ENCODE measurements at places on chromosomes 4 and X. TPM values are rescaled to one million over a fixed set of nuclear protein-coding genes. Genes with fewer than 3 reads are reported as not detected.

DNA sequence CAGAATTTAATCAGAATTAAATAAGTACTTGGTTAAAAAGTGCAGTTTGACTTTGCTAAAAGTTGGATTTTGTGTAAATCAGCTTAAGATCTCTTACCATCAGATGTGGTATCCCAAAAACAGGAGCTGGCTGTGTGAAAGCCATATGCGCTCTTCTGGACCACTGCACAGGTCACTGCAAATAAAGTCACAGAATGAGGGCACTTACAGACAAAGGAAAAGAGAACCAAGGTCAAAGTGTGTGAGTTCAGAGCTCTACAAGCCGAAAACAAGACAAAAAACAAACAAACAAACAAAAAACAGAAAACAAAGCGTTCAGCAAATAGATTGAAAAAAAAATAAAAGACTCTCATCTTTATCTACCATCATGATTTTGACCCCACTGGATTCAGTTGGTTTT, 6.4 kb downstream of the DYNLT3 start:
- no peak for DNase-seq

- DNase-seq = no peak
These were observed 258.5 kb upstream of the GIMD1 start for GRCh38 chr4:106627051-106627450.

GRCh38 chr4:2079926-2080325, 20.8 kb downstream of the NAT8L start:
- DNase-seq = no peak

GRCh38 chr4:37803348-37803973, 23.0 kb upstream of the PGM2 start:
- DNase-seq = no peak

DNA sequence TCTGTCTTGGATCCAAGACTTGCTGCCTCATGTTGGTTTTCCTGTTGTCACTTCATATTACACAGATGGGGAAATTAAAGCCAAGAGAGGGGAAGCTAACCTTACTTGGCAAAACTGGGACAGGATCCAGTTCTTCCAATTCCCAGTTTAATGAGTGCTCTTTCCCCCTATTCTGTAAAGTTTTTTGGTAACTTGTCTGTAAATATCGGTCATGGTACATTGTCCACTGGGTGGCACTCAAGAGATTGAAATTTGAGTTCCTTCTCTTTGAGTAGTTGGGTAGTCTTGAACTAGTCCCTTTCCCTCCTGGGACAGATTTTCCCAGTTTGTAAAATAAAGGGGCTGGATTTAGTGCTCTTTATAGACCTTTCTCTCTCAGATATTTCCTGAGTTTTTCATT, 12.4 kb upstream of the EOLA2 start:
- no peak for DNase-seq

GRCh38 chr4:478373-478772, 20.6 kb downstream of the ZNF721 start:
- no peak for DNase-seq

- DNase-seq = no peak
These were observed 106.8 kb upstream of the RAI2 start for GRCh38 chrX:17967888-17968287.

- DNase-seq = no peak
These were observed 77.5 kb downstream of the HTRA3 start for GRCh38 chr4:8346838-8347605.

DNA sequence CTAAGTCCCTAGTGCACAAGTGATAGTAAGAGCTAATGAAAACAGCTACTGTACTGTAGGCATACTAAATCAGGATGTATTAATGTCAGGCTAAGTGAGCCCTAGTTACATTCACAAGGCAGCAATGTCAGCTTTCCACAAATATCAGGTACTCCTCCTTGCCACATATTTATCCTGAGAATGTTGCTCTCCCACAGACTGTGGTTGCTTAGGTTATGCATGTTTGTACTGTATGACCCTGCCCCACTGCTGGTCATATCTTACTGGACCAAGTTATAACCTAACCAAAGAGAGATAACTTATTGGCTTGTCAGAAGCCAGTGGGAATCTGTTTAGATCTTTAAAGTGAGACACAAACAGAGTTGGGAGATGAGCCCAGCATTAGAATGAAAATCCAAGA, 241.0 kb downstream of the SLC39A8 start:
- no peak for DNase-seq

GRCh38 chrX:56281789-56282188, 49.6 kb downstream of the KLF8 start:
- peak; percentile 3 for DNase-seq

- no peak for DNase-seq
These were observed 51.0 kb downstream of the RELL1 start for GRCh38 chr4:37635155-37635554.

DNA sequence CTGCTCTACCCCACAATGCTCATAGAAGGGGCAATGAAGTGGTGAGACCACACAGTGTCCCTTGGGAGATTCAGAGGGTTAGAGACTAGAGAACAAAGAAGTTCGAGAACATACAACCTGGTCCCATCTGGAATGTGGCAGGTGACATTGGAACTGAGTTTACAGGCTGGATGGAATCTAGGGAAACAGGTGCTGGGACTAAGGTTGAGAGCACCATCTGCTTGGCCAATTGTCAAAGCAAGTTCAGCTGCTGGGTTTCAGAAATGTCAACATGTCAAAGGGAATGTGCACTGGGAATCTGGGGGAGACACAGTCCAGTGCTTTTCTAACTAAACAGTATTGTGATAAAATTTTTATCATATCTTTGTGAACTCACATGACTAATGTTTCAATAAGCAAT, 15.9 kb upstream of the FAM13A start:
- DNase-seq = no peak

DNA sequence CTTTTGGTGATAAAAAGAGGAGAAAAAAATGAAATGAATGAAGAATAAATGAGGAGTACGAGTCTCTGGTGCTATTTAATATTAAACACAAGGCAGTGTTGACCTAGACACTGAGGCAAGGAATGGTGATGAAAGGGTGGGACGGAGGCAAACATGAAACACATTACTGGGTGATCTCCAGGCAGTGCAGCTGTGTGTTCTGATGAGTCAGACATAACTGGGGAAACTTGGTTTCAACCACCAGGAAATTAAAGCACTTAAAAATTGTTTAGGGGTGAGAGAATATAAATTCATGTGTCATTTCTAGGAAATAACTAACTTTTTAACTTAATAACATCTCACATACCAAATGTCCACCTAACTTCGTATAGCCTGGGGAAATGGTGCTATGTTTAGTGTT, 19.7 kb upstream of the CXCL6 start:
- no peak for DNase-seq

DNA sequence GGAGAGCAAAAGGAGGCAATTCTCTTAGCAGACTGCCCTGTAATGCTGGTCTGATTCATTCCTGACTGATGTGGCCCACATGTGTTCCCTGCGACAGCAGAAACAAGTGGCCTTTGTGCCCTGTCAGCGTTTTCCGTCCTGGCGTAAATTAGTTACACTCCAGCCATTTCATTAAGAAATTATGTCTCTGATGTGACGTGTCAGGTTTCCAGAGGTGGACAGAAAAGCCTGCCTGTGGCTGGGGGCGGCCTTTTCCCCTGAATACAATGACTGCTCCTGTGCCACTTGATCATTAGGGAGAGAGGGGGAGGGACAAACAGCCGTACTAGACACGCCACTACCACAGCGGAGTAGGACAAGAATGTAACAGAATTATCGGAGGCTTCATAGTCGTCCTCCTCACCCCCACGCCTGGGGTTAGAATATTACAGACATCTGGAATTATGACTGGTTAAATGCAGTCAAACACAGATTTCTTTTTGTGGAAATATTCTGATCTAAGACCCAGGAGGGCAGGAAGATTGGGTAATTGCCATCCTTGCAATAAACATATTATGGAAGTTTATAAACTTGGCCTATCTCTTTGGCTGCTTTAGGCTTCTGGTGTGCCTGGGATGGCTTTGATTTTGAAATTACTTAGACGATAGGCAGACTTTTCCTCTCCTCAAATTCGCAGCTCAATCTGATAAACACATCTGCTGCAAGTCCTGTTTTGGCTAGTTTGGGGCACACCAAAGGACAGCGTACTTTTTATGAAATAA, 146.2 kb upstream of the BCOR start:
- DNase-seq = no peak

GRCh38 chr4:2425386-2426068, 6.8 kb downstream of the CFAP99 start:
- DNase-seq = no peak

GRCh38 chr4:16516796-16517439, 290.6 kb upstream of the TAPT1 start:
- no peak for DNase-seq

DNA sequence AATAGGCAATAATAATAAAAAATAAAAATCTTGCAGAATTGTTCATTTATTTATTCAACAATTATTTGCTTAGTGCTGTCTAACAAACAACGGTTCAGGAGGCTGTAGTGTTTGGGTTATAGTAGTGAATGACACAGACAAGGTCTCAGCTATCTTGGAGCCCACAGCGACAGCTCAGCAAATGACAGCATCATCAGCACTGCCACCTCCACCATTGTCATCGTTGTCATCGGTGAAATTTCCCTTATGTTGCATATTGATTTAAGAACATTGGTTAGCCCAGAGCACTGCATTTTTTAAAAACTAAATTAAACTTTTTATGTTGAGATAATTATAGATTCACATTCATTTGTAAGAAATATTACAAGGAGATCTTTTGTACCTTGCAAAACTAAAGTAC, 79.9 kb downstream of the TRAPPC11 start:
- DNase-seq = no peak

- no peak for DNase-seq
These were observed 72.9 kb downstream of the SHOX start for GRCh38 chrX:703466-703865.

DNA sequence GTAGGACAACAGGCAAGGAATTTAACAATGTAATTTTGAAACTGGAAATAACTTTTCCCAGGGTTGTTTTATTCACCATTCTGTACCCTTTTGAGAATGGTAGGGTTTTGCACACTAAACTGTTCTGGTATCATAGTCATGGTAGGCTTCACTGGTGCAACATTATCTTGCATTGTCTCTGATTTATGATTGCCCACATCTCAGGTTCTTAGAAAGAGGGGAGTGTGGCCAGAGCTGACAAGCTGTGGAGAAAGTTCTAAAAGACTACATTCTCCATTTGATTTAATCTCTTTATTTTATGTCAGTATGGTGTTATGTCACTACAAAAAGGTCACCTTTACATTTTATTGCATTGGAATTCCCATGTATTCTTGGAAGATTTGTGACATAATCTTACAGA, 447.3 kb downstream of the GRIA2 start:
- no peak for DNase-seq

GRCh38 chr4:109298279-109299010, 4.0 kb downstream of the COL25A1 start:
- peak; percentile 4 for DNase-seq

GRCh38 chr4:134201216-134202161, at the start of gene PABPC4L:
PABPC4L (minus strand) TSS chr4:134201789; CDS start chr4:134201019, 770 bp downstream.
- DNase-seq = peak; percentile 19

GRCh38 chr4:173424899-173425805, 26.2 kb upstream of the SCRG1 start:
- no peak for DNase-seq

DNA sequence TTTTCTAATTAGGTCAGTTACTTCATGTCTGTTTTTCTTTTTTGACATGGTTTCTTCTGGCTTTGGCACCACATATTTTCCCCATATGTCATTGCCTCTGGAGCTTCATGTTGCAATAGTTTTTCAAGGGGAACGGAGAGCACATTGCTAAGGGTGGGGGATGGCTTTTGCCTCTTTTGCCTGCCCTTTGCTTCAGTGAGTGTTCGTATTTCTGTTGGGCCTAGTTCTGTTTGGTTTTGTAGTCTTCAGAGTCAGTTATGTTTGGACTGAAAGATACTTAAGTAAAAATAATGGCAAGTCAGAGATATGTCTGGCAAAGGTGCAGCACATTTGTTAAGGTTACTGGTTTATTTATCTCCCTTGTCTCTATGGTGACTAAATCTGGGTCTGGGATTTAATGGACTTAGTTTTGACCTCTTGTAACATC, 29.1 kb downstream of the FHL1 start:
- no peak for DNase-seq

DNA sequence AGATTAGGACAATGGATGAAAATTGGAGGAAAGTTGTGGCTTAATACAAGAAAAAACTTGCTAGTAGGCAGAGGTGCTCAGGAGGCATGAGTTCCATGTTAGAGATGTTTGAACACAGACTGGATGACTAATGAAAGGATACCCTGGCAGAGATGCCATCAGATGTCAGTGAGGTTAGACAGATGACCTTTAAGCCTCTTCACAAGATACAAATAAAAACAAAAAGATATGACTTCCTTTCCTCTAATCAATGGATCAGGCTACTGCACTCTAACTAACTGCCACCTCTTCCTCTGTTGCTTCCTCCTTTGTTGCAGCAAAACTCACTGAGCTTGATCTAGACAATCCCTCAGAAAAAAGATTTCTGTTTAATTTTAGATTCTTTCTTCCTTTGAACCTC, 14.7 kb downstream of the STAP1 start:
- DNase-seq = no peak

- no peak for DNase-seq
These were observed 915 bp downstream of the CPZ start for GRCh38 chr4:8593264-8594096.

DNA sequence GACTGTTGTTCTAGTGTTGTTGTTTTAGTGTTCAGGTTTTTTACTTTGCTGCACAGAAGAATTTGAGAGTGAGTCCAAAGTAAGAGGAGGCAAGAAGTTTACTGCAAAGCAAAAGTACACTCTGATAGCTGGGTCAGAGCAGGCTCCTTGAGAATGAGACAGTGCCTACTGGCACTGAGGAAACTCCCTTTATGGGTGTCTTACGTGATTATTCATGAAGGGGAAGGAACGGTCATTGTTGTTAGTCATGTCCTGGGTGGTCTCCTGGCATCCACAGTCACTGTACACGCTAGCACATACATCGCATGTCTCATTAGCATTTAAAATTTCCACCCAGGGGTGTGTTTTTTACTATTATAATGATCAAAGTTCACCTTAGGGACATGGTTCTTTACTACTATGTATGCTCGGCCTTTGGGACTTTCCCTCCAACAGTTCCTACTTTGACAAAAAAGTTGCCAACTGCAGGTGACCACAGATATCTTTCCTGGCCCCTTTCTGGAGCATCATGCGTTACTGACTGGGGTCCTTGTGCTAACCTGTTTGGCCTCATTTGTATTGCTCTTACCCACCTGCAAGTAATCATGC, 688.9 kb upstream of the AMOT start:
- DNase-seq = no peak

DNA sequence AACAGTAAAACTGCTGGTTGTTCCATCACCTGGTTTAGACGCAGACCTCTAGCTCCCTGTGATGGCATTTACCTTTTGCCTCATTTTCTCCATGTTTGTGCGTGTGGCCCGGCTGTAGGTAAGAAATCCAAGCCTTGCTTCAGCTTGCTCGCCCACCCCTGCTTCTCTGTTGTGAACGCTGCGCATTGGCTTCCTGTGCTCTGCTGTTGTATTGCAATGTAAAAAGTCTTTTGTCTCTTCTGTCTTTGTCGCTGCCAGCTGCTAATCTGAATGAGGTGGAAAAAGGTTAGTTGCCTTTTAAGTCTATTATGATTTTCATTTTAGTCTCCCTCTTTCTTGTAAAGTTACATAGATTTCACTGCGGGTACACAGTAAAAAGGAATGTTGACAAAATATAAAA, 127.3 kb upstream of the PACRGL start:
- DNase-seq = peak; percentile 9

The VCX3B gene
- 0.23 TPM for total RNA-seq

The TIGD4 gene
- total RNA-seq = 1.3 TPM

The ETDB gene
- total RNA-seq = not detected

The SLC6A14 gene
- not detected for total RNA-seq

The MED12 gene
- 128 TPM for total RNA-seq

The MAMLD1 gene
- total RNA-seq = 2.8 TPM

The ASMT gene
- total RNA-seq = 0.31 TPM

The DUSP9 gene
- total RNA-seq = not detected

The SFRP2 gene
- 4.1 TPM for total RNA-seq

The GYPA gene
- total RNA-seq = not detected

The USP17L12 gene
- not detected for total RNA-seq

The EGFL6 gene
- not detected for total RNA-seq

Data from endothelial cell (in vitro differentiated cells).